ENCODE measurements at places on chromosomes 11 and 22. TPM values are rescaled to one million over a fixed set of nuclear protein-coding genes. Genes with fewer than 3 reads are reported as not detected.

The ISX gene
- total RNA-seq: not detected

GRCh38 chr11:131666617-131667016 is 296.2 kb downstream of the NTM start:
- DNase-seq: no peak

- no peak for DNase-seq
Observed at GRCh38 chr11:19753451-19754106, 40.9 kb downstream of the NAV2 start.

- no peak for DNase-seq
Observed at GRCh38 chr11:114195981-114196731, 100.0 kb upstream of the NNMT start.

- no peak for DNase-seq
Observed at GRCh38 chr11:16909359-16910035, 104.7 kb downstream of the PLEKHA7 start.

The GDPD4 gene
- total RNA-seq: not detected

GRCh38 chr22:19896665-19897355 is 42.1 kb upstream of the GNB1L start:
- no peak for DNase-seq

GRCh38 chr22:48751539-48752437 is 1075.9 kb downstream of the BRD1 start:
- no peak for DNase-seq

DNA sequence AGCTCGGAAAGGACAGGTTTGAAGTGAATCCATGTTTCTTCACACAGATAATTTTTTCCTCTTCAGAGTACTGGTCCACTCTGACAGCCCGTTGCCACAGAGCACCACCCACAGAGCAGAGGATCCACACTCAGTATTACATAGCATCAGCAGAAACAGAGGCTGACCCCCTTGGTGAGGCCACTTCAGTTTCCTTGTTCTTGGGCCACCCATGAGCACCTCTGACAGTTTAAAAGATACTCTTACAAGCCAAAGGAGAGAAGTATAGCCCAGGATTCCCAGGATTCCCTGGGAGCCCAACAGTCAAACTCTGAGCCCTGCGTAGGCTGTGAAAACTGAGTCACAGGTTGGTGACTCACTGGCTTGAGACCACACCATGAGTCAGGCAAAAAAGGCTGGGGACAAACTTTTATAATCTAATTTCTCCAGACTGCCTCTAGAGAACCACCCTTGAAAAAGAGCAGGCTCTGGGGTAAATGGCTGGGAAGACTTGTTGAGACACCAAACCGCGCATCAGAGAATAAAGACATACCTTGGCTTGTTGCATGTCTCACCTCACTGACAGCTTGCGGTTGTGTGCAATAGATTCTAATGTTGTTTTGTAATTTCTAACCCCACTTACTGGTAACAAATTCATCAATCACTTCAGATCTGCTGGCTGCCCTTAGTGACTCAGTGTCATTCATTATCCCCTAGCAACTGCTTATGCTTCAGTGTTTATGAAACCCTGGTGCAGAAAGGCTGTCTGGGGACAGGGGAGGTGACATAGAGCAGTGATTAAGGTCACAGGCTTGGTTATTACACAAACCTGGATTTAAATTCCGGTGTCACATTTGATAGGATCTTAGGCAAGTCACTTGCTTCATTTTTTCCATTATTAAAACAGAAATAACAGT is 56.9 kb upstream of the PRSS23 start:
- no peak for DNase-seq

The CHRM1 gene
- 0.10 TPM for total RNA-seq

DNA sequence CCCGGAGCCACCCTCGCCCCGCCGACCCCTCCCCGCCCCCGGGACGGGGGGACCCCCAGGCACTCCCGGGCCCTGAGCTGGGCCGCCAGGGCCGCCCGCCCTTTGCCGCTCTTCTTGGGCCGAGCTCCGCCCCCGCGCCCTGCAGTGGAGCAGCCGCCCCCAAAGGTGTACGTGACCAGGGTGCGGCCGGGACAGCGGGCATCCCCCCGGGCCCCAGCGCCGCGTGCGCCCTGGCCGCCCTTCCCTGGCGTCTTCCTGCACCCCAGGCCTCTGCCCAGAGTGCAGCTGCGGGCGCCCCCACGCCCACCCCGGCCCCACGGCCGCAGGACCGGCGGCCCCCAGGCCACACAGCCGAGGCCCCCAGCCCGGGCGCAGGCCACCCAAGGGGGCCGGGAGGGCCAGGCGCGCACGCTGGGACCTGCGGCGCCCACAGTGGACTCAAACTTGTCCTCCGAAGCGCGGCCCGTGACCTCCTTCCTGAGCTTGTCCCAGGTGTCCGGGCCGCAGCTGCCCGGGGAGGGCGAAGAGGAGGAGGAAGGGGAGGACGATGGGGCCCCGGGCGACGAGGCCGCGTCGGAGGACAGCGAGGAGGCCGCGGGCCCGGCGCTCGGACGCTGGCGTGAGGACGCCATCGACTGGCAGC is 7.4 kb downstream of the B4GALNT4 start:
- DNase-seq: no peak

GRCh38 chr11:33716243-33716642 is 15.6 kb upstream of the C11orf91 start:
- DNase-seq: no peak

DNA sequence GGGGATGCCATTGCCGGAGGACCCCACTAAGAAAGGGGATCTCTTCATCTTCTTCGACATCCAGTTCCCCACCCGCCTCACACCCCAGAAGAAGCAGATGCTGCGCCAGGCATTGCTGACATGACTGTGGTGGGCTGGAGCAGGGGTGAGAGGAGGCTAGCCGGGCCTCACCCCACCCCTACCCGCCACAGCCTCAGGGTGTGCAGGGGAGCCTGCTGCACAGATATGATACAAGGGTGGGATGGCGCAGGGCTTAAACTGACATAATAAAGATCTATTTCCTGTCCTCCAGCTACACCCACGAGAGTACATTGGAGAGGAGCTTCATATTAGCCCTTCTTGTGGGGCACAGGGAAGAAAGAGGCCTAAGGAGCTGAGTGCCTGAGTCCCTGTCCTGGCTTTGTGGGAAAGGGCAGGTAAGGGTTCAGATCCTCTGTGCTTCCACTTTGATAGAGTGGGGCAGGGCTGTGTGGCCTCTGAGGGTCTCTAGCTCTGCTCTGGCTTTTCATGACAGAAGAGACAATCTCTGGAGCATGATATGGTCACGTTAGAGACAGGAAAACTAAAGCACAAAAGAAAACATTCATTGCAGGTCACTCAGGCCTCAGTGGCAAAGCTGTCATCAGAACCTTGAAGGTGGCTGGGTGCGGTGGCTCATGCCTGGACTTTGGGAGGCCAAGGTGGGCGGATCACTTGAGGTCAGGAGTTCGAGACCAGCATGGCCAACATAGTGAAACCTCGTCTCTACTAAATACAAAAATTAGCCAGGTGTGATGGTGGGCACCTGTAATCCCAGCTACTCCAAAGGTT is 12.4 kb downstream of the UCP2 start:
- no peak for DNase-seq

DNA sequence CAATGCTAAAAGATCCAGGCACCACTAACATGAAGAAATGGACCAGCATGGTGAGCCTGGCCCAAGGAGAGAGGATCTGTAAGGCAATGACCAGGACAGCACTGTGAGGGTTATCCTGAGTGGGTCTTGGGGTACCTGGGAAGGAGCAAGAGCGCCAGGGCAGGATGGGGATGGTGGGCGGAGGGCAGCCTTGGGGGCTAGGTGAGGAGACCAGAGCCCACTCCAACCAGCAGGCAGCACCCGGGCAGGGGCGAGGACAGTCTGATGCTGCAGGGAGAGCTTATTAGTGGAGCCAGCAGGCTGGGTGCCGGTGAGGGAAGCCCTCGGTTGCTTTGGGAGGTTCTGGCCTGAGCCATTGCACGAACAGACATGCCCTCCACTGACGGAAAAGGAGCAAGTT is 10.7 kb upstream of the NAP1L4 start:
- DNase-seq: no peak

The LTO1 gene
- 11.5 TPM for total RNA-seq

The OR5M3 gene
- not detected for total RNA-seq

The GALR3 gene
- not detected for total RNA-seq

The TRIM51 gene
- total RNA-seq: not detected

DNA sequence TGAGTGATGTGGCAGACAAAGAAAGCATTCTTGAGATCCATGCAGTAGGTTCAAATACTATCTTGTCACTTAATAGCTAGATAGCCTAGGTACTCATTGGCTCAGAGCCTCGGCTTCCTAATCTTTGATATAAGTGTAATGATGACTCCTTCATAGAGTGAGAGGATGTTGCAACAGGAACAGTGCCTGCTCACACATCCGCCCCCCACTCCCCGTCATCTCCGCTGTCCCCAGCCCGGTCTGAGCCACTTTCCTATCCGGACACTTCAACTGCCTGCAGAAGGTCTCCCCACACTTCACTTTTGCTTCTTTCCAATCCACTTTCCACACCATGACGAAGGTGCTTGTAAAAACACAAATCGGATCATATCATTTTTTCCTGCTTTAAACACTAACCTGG is 128.8 kb downstream of the NTM start:
- DNase-seq: no peak
